ENCODE measurements at places on chromosomes 16 and 17. TPM values are rescaled to one million over a fixed set of nuclear protein-coding genes. Genes with fewer than 3 reads are reported as not detected.

GRCh38 chr16:75097941-75098901 is 18.4 kb downstream of the LDHD start:
- DNase-seq, result no peak

GRCh38 chr17:14123619-14124278 is 54.4 kb downstream of the COX10 start:
- no peak for DNase-seq

- peak; percentile 49 for DNase-seq
Measured at GRCh38 chr16:84595052-84595481, 22.8 kb downstream of the COTL1 start.

GRCh38 chr17:6706996-6707395 is 6.2 kb downstream of the SLC13A5 start:
- DNase-seq, result no peak

- peak; percentile 51 for DNase-seq
Measured at GRCh38 chr17:2402544-2402943, 1.7 kb upstream of the MNT start.

- DNase-seq, result no peak
Measured at GRCh38 chr16:9545522-9546437, 454.3 kb downstream of the HAPSTR1 start.

DNA sequence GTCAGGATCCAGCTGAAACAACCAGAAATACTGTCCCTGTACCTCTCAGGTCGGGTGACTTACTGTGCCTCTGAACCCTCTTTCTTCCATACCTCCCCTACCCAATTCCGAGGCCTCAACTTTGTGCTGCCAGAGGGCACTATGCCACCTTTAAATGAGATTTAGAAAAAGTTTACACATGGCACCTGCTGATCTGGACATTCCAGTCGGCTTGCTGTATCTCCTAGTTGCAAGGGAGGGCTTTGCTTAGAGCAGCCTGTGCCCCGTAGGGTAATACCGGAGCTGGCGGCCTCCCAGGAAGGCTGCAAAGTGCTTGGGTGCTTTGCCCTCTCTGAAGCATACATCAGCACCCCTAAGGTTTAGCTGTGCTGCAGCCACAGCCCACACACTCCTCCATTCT is 306.0 kb upstream of the RBFOX1 start:
- DNase-seq, result no peak

- DNase-seq, result no peak
Measured at GRCh38 chr16:4911970-4912386, 25.0 kb downstream of the PPL start.

GRCh38 chr17:74524653-74525464 is 6.4 kb downstream of the CD300LB start:
- DNase-seq, result no peak

GRCh38 chr17:6021011-6021400 is 49.2 kb upstream of the WSCD1 start:
- DNase-seq, result no peak

DNA sequence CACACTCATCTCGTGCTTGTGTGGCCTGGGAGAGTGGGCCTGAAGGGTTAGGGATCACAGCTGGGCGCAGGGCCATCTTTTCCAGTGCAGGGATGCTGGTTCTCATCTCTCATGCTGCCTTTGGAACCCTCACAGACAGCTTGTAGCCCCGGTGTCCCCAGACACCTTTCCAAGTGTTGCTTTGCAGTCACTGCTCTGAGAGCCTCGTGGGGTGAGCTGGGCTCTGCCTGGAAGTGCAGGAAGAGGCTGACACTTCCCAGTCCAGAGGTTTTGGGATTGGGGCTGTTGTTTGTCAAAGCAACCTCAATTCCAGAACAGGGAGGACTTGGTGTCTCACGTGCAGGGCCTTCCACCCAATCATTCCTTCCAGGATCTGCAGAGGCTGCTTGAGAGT is 28.2 kb downstream of the TBX4 start:
- DNase-seq, result no peak

DNA sequence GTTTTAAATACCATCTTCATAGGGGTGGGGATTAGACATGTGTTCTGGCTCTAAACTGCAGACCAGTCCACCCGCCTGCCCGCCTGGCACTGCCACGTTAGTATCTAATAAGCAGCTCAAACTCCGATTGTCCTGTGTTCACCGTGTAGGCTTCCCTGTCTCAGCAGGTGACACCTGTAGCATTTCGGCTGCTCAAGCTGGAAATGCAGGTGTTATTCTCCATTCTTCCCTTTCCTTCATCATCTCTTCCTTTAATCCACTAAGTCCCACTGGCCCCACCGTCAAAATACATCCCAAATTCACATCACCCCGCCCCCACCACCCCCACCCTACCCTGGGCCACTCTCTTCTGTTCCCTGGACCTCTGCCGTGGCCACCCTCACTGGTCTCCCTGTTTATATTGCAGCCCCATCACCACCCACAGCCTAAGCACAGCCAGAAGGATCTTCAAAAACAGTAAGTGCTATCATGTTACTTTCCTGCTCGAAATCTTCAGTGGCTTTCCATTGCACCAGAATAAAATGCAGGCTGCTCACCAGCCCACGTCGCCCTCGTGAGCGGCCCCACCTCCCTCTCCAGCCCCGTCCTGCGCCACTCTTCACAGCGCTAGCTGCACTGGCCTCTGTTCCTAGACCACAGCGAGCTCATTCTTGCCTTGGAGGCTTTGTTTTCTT is 65.1 kb downstream of the RTN4RL1 start:
- DNase-seq, result no peak

GRCh38 chr17:15783461-15783860 is 51.4 kb downstream of the TBC1D26 start:
- DNase-seq, result no peak

The C16orf46 gene
- total RNA-seq, result 0.79 TPM

The SAMD14 gene
- total RNA-seq, result 0.86 TPM

The TPSD1 gene
- total RNA-seq, result not detected

The OTOP3 gene
- 0.15 TPM for total RNA-seq

The CNTROB gene
- total RNA-seq, result 5.8 TPM

The CDH1 gene
- total RNA-seq, result 119 TPM

The MAP3K14 gene
- 16.4 TPM for total RNA-seq

The SLC38A8 gene
- total RNA-seq, result 0.31 TPM

The SULT1A4 gene
- 0.75 TPM for total RNA-seq

The CNGB1 gene
- 0.03 TPM for total RNA-seq

The DNAH17 gene
- total RNA-seq, result not detected

Measured in pancreas (tissue), 10 donors.